ENCODE measurements at places on chromosomes 16 and 17.

- no peak for DNase-seq
These were observed 859 bp downstream of the ALDH3A1 start for GRCh38 chr17:19747159-19747719.

- DNase-seq = no peak
These were observed 25.9 kb downstream of the TNRC6A start for GRCh38 chr16:24755201-24755874.

- DNase-seq = no peak
These were observed 6.5 kb upstream of the CAPNS2 start for GRCh38 chr16:55559933-55560516.

- DNase-seq = no peak
These were observed 29.6 kb downstream of the SGSM2 start for GRCh38 chr17:2366747-2367494.

- DNase-seq = no peak
These were observed 4.0 kb downstream of the WNT3 start for GRCh38 chr17:46814446-46814845.

- DNase-seq = no peak
These were observed 731 bp upstream of the MKS1 start for GRCh38 chr17:58219789-58220183.

DNA sequence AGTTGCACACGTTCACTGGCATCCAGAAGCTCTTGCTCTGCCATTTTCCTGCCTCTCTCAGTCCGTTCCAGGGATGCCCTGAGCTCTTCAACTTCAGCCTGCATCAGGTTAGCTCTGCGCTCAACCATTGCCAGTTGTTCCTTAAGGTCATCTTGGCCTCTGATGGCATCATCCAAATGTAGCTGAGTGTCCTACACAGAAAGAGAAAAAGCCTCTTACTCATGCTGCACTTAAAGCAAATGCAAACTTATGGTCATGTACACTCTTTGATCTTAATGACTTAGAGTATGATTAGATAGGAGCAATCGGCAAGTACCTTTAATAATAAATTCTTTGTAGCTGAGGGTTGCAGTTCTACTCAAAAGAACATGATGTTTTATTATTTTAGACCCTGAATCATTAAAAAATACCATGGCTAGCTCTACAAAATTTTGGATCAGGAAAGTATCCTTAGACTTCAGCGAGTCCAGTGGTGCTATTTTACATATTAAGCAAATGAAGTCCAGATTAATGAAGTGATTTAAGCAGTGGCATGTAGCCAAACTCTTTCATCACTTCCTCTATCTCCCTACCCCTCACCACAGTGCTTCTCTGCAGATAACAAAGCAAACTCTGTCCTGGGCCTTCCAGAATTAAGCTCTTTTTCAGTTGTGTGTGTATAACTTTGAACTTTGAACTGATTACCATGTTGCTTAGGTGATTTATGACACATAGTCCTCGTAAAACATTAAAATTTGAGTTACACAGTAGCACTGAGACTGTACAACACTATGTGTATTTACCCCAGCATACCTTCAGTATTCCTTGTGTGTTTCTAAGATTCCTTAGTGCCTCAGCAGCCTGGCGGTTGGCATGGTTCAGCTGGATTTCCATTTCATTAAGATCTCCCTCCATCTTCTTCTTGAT is 22.1 kb downstream of the MYH4 start:
- no peak for DNase-seq

- DNase-seq = no peak
These were observed 3.0 kb downstream of the HOXB4 start for GRCh38 chr17:48575066-48575582.

Measured in BJ (cell line).